ENCODE measurements at places on chromosomes 6 and 20.

GRCh38 chr6:163418311-163419029 is 4.0 kb downstream of the QKI start:
- DNase-seq = no peak

DNA sequence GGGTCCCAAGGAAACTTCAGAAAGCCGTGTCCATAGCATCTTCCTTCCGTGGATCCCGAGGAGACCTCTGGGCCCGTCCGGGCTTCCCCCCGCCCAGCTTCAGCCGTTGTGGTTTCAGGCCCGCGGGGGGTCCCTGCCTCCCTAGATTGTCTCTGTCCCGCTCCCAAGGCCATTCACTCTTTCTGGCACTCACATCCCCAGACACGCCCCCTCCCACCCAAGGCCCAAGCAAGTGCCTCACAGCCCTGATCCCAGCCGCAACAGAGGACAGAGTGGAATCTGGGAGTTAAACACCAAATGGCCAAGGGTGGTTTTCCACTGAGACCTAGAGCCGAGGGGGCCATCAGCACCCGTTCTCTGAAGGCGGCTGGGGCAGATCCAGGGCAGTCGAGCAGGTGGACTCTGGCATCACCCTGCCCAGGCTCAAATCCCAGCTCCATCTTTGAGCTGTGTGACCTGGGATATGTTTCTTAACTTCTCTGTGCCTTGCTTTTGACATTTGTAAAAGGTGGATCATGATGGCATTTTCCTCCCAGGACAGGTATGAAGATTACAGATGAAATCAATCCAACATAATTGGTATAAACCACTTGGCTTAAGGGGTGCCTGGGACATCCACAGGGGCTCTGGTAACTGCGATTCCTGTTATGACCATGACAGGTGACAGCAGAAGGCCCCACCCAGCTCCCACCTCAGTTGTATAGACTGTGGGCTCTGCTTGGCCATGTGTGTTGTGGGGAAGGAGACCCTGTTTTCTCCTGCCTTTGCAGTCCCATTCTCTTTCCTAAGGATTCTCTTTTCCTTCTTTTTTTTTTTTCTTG is 48.1 kb downstream of the CTCFL start:
- no peak for DNase-seq

- DNase-seq = no peak
These were observed 238.2 kb downstream of the SYNE1 start for GRCh38 chr6:152398993-152399392.

DNA sequence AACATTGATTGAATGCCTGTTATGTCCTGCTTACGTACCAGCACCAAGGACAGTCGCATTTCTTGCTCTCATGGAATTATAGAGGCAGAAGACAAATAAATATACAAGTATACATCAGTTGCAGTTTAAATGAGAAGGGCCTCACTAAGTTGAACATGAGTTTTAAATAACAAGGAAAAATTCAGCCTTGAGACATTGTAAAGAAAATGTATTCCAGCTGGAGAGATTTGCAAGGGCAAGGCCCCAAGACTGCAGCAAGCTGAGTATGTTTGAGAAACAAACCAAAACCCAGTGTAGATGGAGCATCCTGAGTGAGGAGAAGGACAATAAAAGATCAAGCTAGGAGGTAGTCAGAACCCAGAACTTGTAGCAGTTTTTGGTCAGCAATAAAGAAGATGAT is 123.2 kb upstream of the BMP5 start:
- no peak for DNase-seq

GRCh38 chr6:82954356-82954755 is 111.3 kb downstream of the UBE3D start:
- DNase-seq = no peak

DNA sequence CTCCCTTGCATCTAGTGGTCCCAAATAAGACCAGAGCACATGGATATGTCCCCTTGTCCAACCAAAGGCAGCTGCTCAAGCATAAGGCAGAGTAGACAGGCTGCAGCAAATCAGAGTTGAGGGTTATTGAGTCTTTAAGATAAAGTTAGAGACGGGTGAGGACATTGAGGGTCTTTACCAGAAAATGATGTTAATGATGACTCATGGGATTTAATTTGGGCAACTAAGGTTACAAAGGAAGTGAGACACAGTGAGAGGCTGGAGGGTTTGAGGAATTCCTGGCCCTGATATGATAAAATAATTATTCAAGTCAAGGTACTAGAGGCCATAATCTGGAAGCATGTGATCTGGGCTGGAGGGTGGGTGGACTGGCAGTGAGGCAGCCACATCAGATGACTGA is 133.6 kb downstream of the ALDH8A1 start:
- DNase-seq = no peak

DNA sequence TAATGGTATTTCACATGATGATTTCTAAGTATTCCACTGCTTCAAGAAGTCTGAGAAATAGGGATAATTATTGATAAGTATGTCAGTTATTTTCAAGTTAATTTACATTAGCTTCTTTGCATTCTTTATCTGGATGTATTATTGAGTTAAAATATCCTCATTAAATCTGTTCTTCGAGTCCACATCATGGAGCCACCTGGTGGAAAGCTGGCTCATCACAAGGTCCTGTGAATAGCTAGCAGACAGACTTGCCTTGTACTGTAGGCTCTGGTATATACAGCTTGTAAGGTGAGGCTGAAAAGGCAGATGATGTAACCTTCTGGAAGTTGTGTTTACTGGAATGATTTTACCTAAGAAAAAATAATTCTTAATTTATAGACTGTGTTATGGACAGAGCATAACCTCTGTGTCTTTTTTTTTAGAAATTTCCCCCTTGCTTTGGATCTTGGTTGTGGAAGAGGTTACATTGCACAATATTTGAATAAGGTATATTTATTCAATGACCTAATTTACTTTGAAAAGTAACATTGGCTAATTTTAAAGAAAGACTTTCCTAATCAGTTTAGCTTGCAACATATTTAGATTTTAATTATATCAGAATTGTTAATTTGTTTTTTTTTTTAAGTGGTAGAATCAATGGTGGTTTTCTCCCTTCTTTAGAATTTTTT is 3.5 kb downstream of the NDUFAF5 start:
- DNase-seq = no peak

DNA sequence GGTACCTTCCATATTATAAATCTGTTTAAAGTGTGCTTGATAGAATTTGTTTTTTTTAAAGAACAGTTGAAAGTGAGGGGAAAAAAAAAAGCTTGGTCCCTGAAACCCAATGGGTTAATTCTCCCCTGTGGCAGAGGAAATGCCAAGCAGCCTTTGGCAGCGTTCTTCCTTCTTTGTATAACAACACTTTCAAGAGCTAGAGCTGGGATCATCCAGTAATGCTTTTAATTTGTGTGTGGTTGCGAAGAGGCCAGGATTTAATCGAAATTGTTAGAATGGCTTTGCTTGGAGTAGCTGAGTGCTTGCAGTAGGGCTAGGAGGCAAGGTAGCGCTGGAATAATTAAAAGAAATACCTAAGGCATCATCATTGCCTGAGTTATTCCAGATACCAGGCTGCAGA is 692.0 kb downstream of the DHX35 start:
- DNase-seq = no peak

- no peak for DNase-seq
These were observed 70.8 kb upstream of the AHI1 start for GRCh38 chr6:135568379-135568778.

- no peak for DNase-seq
These were observed 50.1 kb downstream of the HDDC2 start for GRCh38 chr6:125251516-125252220.

GRCh38 chr6:75012018-75012417 is 193.8 kb downstream of the COL12A1 start:
- DNase-seq = no peak

- DNase-seq = no peak
These were observed 23.5 kb upstream of the NUP153 start for GRCh38 chr6:17730078-17730704.

- no peak for DNase-seq
These were observed 4.5 kb downstream of the NRN1 start for GRCh38 chr6:6002005-6002847.

- no peak for DNase-seq
These were observed 316.0 kb downstream of the CLIC5 start for GRCh38 chr6:45699663-45700062.

GRCh38 chr6:71537717-71538116 is 249.1 kb downstream of the OGFRL1 start:
- DNase-seq = no peak

DNA sequence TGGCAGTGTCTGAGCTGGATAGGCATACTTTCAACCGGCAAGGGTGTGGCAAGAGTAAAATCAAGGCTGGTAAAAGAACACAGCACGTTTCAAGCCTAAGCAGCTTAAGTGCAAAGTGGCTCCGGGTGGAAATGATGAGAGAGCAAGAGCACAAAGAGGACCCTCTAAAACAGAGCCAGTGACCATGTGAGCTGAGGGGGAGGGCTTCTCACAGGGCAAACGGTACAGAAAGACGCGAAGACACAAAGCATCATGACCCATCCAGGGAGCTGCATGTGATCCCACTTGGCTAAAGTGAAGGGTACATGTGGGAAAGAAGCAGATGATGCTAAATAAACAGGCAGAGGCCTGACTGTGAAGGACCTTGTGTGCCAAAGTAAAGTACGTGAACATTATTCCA is 25.7 kb downstream of the FKBP5 start:
- no peak for DNase-seq

- DNase-seq = no peak
These were observed 19.8 kb downstream of the CRISP2 start for GRCh38 chr6:49693512-49693911.

- no peak for DNase-seq
These were observed 219.8 kb downstream of the LAMA2 start for GRCh38 chr6:129102741-129103140.

DNA sequence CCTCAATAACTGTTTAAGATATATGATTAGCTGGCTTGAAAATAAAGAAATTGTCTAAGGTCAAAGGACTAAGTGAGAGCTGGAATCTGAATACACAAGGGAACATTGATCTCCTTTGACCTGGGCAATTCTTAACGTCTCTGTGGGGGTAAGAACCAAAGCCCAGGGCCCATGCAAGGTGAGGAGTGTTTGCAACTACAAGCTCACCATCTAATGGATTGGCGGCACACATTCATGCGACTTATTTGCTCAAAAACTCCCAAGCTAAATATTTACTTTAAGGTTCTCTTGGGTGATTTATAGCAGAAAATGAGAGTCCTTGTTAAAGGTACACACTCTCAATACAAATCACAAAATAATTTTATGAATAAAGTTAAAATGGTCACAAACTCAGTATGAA is 392.0 kb upstream of the FLRT3 start:
- no peak for DNase-seq

GRCh38 chr6:139914910-139915309 is 540.5 kb upstream of the CITED2 start:
- DNase-seq = no peak

- no peak for DNase-seq
These were observed 146.2 kb downstream of the COL21A1 start for GRCh38 chr6:56101141-56101553.

DNA sequence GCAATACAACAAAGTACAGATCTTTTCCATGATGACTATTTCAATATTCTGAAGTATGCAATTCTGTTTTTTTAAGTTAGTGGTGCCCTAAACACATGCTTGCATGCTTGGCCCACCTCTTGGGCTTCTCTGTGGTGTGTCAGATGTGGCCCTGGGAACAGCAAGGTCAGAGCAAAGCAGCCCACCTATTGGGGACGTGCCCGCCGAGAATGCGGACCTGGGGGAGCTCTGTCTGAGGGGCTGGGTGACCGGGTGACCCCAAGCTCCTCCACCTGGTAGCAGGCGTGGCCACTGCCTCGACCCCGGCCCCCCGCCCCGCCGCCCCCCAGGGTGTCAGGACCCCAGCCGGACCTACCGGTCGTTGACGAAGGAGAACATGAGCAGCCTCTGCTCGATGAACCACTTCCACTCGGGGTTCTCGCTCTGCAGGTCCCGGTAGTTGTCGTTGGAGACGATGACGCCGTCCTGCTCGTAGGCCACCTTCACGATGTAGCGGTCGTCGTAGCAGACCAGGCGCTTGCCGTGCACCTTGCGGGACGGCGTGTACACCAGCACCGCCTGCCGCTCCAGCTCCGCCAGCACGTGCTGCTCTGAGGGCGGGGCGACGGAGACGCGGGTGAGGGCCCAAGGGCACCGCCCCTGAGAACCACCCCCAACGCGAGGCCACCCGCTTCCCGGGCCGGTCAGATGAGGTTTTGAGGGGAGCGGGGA is 28.3 kb downstream of the ZC3H12D start:
- no peak for DNase-seq

DNA sequence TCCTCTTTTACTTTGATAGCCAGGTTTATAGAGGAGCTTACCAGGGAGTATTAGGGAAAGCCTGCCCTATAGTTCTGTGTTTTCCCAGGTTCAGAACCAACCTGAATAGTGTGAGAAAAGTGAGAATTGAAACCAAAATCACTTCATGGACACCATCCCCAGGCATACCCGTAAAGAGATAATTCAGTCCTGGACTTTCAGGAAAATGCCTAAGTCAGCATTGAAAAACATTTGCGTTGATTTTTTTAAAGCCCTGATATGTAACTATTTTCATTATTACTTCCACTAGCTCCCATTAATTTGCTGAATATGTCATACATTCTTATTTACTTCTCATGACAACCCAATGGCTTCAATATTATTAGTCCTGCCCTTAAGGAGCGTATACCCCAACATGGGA is 77.4 kb upstream of the TCF21 start:
- DNase-seq = no peak
